Stimulated activated CD4-positive, alpha-beta T cell treated with anti-CD3 and anti-CD28 coated beads, TNF-alpha, amount 100 ng/mL, for 24 hours (primary cell): ENCODE measurements at places on chromosomes 2 and 18.

GRCh38 chr2:74374509-74375205 lies 5.5 kb downstream of the DCTN1 start:
- DNase-seq: no peak

GRCh38 chr2:169260846-169261642 lies 101.3 kb downstream of the LRP2 start:
- DNase-seq: no peak

GRCh38 chr2:133431289-133431688 lies 137.0 kb downstream of the NCKAP5 start:
- DNase-seq: no peak

GRCh38 chr2:11407413-11407812 lies 58.5 kb downstream of the E2F6 start:
- no peak for DNase-seq

GRCh38 chr2:109129921-109130722 lies 1.1 kb downstream of the SH3RF3 start:
- DNase-seq: no peak

DNA sequence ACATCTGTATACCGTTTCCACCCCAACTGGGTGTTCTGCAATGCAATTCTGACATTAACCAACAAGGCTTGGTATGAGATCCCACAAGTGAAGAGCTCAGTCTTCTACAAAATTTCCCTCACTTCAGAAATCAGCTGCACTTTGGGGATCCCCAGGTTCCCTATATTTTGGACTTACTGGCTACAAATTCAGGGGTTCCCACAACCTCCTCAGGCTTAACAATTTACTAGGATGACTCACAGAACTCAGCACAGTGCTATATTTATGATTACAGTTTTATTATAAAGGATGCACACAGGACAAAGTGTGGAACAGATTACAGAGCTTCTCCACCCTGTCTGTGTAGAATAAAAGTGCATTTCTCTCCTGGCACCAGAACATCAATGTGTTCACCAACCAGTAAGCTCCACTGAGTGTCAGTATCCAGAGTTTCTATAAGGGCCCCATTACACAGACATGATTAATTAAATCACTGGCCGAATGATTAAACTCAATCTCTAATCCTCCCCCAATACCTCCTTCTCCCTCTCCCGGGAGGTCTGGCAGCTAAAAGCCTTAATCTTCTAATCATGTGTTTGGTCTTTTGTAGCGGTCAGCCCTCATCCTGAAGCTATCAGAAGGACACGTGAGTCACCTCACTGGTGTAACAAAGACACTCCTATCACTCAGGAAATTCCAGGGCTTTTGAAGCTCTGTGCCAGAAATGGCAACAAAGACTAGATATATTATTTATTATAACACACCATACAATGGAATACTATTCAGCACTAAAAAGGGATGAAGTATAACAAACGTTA lies 84.6 kb downstream of the SLC66A3 start:
- no peak for DNase-seq

- DNase-seq: no peak
Observed at GRCh38 chr18:26271917-26272549, 45.8 kb downstream of the TAF4B start.

- no peak for DNase-seq
Observed at GRCh38 chr2:156518138-156518537, 82.0 kb downstream of the GPD2 start.
